ENCODE measurements at places on chromosomes 3 and 15.

- H3K36me3 ChIP-seq: no peaks in the 10 kb centered on the region
- H3K4me3 ChIP-seq: no peak overlapping the region
- peaks cover 1% of the 10 kb centered on the region for H3K4me1 ChIP-seq
- no peak overlapping the region for H3K27ac ChIP-seq
- DNase-seq: no peak
- peaks cover 3% of the 10 kb centered on the region for H3K27me3 ChIP-seq
Observed at GRCh38 chr15:78734451-78735064, 76.7 kb downstream of the ADAMTS7 start.

GRCh38 chr15:73928241-73928579, 1.9 kb downstream of the LOXL1 start:
- H3K4me1 ChIP-seq: peaks cover 25% of the 10 kb centered on the region
- no peaks in the 10 kb centered on the region for H3K27me3 ChIP-seq
- no peaks in the 10 kb centered on the region for H3K36me3 ChIP-seq
- H3K4me3 ChIP-seq: peak overlapping the region; percentile 78

DNA sequence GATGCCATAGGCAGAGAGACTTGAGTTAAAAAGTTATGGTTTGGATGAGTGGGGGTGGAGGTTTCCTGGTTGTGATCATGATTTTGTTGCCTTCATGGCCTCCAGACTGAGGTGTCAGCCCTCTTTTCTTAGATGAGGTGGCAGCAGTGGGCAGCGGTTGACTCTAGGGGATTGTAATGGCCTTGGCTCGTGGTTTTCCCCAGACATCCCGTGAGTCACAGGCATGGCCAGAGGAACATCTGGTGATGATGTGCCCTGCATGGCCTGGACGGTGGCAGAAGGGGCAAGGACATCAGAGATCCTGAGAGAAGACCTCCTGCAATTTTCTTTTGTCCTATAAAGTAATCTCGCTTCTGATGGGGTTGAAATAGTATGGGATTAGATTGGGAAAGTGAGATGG, 12.4 kb downstream of the RETNLB start:
- H3K27me3 ChIP-seq: peaks cover 1% of the 10 kb centered on the region
- no peaks in the 10 kb centered on the region for H3K36me3 ChIP-seq
- H3K4me1 ChIP-seq: peaks cover 3% of the 10 kb centered on the region
- H3K27ac ChIP-seq: no peak overlapping the region

GRCh38 chr3:146337991-146338390, 87.1 kb upstream of the PLSCR4 start:
- H3K36me3 ChIP-seq: no peaks in the 10 kb centered on the region
- no peak for DNase-seq
- H3K4me3 ChIP-seq: no peak overlapping the region
- no peak overlapping the region for H3K27ac ChIP-seq

- H3K27ac ChIP-seq: no peak overlapping the region
- no peak for DNase-seq
- no peaks in the 10 kb centered on the region for H3K4me1 ChIP-seq
- H3K27me3 ChIP-seq: peaks cover 7% of the 10 kb centered on the region
Observed at GRCh38 chr3:66747261-66747660, 246.4 kb upstream of the LRIG1 start.

DNA sequence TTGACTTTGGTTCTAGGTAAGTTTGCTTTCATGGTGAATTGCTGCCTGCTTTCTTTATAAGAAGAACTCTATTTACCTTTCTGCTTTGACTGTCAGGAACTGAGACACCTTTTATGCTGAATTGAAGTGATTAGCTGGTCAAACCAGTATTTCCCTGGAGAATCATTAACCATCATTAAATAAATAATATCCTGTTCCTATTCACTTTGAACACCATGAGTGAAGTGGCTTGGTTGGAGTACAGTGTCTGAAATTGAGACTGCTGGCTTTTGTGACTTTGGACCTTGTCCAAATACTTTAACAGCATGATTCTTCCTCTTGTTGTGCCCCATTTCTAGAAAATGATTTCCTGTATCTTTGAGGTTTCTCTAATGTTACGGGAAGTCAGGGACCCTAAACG, 5.6 kb upstream of the TMEM62 start:
- H3K27ac ChIP-seq: no peak overlapping the region
- H3K4me1 ChIP-seq: peaks cover 23% of the 10 kb centered on the region

DNA sequence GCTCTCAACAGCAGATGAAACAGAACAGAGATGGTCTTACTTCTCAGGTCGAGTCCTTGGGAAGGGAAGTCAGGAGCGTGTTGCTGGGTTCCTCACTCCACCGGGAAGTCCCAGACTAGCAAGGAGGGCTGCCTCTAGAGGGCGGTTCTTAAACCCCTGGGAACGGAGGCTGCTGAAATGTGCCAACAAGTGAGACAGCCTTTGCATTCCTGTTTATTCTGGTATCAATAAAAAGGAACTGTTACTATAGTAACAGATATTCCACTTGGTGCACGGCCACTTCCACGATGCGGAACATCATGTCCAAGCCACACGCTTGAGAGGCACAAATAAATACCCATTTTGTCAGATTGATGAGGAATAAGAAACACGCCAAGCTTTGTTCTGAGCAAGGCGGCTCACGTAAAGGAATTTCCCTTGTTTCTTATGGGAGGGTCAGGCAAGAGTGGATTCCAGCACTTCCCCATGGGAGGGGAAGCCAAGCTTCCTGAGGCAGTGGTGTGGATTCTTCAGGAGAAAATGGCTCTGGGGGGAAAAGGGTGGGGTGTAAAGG, at the start of gene FAM107A:
FAM107A (minus strand) TSS at position 123 of the 553 bp plus-strand sequence. CDS start 7,531 bp downstream, outside the sequence.
- H3K4me3 ChIP-seq: no peak within 1 kb of the TSS
- peaks cover 4% of the 10 kb centered on the region for H3K4me1 ChIP-seq
- no peak for DNase-seq
- no peaks in the 10 kb centered on the region for H3K36me3 ChIP-seq

DNA sequence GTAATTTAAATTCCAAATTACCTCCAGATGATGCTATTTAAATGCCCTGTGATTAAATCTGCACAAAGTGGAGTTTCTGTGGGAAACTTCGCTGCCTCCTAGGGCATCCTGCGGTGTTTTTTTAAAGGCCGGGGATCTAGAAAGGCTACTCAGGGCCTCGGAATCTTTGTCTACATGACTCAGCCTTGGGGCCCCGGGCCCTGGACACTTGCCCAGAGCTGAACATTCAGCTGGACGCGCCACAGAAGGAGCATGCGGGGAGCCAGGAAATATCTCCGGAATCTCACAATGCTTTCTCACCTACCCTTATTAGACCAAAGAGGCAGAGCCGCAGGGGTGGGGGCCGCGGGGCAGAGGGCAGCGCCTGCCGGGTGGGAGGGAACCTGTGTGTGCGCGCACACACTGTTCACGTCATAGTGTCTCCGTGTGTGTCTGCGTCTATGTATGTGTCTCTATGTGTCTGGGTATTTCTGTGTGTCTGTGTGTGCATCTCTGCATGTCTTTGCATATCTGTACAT, 145.5 kb upstream of the TPM1 start:
- peaks cover 8% of the 10 kb centered on the region for H3K27me3 ChIP-seq
- H3K4me3 ChIP-seq: no peak overlapping the region
- no peaks in the 10 kb centered on the region for H3K4me1 ChIP-seq
- no peaks in the 10 kb centered on the region for H3K36me3 ChIP-seq
- DNase-seq: no peak

- H3K4me1 ChIP-seq: no peaks in the 10 kb centered on the region
- peaks cover 22% of the 10 kb centered on the region for H3K27me3 ChIP-seq
- no peak for DNase-seq
- no peak overlapping the region for H3K27ac ChIP-seq
- no peaks in the 10 kb centered on the region for H3K36me3 ChIP-seq
Observed at GRCh38 chr15:38758043-38758442, 193.4 kb upstream of the RASGRP1 start.

DNA sequence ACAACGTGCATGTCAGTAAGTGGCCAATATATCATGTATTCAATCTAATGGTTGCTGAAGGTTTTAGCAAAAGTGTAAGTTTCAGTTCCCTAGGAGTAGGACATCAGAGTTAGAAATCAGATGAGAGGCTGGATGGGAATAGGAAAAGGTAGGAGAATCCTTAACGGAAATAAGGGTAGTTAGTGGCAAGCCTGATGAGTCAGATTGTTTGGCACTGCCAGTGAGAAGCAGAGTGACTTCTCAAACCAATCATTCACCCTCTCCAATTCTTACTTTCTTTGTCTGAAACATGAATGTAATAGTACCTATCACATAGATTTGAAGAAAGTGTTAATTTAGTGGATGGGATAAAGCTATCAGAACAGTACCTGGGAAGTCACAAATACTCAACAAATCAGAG, 894.0 kb downstream of the NTRK3 start:
- H3K4me1 ChIP-seq: no peaks in the 10 kb centered on the region
- no peaks in the 10 kb centered on the region for H3K36me3 ChIP-seq
- DNase-seq: no peak

DNA sequence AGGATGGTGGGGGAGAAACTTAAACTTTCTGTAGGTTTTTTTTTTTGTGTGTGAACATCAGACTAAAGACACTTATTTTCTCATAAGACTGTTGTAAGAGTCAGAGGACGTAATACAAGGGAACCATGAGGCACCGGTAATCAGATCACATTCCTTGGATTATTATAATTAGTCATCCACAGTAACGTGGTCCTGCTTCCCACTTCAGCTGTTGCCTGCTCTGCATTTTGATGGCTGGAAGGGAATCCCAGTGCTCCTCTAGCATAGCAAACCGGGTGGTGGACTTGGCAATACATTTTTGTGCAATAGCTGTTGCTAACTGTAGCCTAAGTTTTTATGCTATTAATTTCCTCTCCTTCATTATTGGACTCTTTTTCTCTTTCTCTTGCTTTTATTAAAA, 294.8 kb downstream of the NR2F2 start:
- H3K36me3 ChIP-seq: no peaks in the 10 kb centered on the region
- H3K27ac ChIP-seq: no peak overlapping the region
- H3K4me1 ChIP-seq: no peaks in the 10 kb centered on the region
- H3K4me3 ChIP-seq: no peak overlapping the region
- DNase-seq: no peak

DNA sequence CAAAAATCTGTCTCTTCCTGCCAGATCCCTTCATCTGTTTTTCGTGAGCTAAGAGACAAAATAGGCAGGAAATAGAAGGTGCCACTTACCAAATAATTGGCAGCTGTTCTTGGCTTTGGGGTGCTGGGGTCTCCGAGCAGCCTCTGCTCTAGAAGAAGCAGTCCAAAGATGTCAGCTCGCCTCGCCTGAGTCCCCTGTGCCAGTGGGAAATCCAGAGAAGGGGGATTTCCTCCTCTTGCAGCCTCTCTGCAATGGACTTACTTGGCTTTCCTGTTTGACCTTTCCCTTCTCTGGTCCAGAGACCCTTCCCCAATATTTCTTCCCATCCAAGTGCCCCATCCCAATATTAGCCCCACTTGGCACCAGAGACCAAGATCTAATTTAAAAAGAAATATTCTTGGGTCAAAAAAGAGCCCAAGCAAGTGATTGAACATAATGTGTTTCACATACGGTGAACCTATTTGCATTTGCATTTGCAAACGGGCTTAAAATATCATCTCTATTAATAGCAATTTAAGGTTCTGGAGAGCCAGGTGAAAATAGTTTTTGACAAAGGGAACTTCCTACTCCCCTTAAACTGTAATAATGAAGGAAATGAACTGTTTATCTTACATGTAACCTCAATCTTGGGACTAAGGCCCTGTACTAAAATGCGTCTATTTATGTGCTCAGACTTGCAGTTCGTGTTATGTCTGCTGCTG, 23.2 kb downstream of the CD86 start:
- peaks cover 3% of the 10 kb centered on the region for H3K36me3 ChIP-seq
- no peak overlapping the region for H3K4me3 ChIP-seq
- no peaks in the 10 kb centered on the region for H3K4me1 ChIP-seq
- DNase-seq: no peak
- H3K27ac ChIP-seq: no peak overlapping the region

DNA sequence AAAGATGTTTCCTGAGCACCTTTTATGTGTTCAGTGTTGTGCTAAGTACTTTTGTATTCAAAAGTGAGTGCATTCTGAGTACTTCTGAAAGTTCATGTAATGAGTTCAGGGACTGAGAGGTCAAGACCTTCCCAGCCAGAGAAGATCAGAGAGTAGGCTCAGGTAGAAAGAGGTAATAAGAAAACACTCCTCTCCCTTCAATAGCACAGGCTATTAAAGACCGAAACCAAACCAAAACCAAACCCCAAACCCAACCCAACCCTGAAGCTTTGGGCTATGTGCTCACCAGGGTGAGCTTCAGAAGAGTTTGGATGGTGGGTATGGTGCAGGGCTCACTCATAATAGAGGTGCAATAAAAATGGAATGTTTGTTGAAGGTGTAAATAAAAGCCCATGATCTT, 76.7 kb upstream of the FAM3D start:
- no peaks in the 10 kb centered on the region for H3K36me3 ChIP-seq
- no peak overlapping the region for H3K4me3 ChIP-seq
- H3K27ac ChIP-seq: no peak overlapping the region
- H3K27me3 ChIP-seq: peaks cover 7% of the 10 kb centered on the region
- no peak for DNase-seq

GRCh38 chr3:179425075-179425474, 26.2 kb downstream of the GNB4 start:
- no peak for DNase-seq
- H3K4me3 ChIP-seq: no peak overlapping the region
- H3K4me1 ChIP-seq: no peaks in the 10 kb centered on the region
- H3K27ac ChIP-seq: peak overlapping the region; percentile 77

- H3K27ac ChIP-seq: peak overlapping the region; percentile 85
- peaks cover 83% of the 10 kb centered on the region for H3K36me3 ChIP-seq
- peak overlapping the region; percentile 55 for H3K4me3 ChIP-seq
- peaks cover 20% of the 10 kb centered on the region for H3K4me1 ChIP-seq
Observed at GRCh38 chr3:121718205-121718846, 31.2 kb downstream of the GOLGB1 start.

GRCh38 chr3:107588217-107588616, 65.5 kb downstream of the BBX start:
- H3K27ac ChIP-seq: peak overlapping the region; percentile 47
- H3K36me3 ChIP-seq: peaks cover 13% of the 10 kb centered on the region
- no peaks in the 10 kb centered on the region for H3K27me3 ChIP-seq
- no peak overlapping the region for H3K4me3 ChIP-seq

Measured in naive thymus-derived CD8-positive, alpha-beta T cell (primary cell).